Skeletal muscle tissue (tissue), 5 donors: ENCODE measurements at places on chromosomes 12 and 14. TPM values are rescaled to one million over a fixed set of nuclear protein-coding genes. Genes with fewer than 3 reads are reported as not detected.

Gene CDH24
- 1.6 TPM for total RNA-seq

Gene SYNJ2BP
- 16.7 TPM for total RNA-seq

Gene WBP11
- 7.8 TPM for total RNA-seq

Gene OR6C2
- total RNA-seq = not detected

Gene RNASE7
- not detected for total RNA-seq

Gene KCNH5
- total RNA-seq = under 0.01 TPM

Gene KRT85
- total RNA-seq = 0.52 TPM

Gene CLECL1
- not detected for total RNA-seq

Gene CEBPE
- total RNA-seq = under 0.01 TPM

Gene BDKRB2
- 2.6 TPM for total RNA-seq
